ENCODE measurements at places on chromosomes 16 and 17. TPM values are rescaled to one million over a fixed set of nuclear protein-coding genes. Genes with fewer than 3 reads are reported as not detected.

The CEMP1 gene
- total RNA-seq, result not detected

- DNase-seq, result no peak
These were observed 10.2 kb upstream of the FBF1 start for GRCh38 chr17:75950855-75951554.

DNA sequence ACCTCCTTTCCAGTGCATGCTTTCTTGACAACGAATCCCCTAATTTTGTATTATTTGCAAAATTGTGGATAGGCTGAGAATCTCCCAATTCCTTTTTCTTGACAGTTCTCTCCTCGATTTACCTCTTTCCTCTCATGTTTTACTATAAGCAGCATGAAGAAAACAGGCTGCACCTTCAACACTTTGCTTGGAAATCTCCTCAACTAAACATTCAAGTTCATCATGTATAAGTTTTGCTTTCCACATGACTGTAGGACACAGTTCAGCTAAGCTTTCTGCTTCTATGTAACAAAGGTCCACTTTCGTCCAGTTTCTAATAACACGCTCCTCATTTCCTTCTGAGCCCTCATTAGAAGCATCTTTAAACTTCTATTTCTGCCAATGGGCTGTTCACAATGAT lies 199.0 kb upstream of the NLRP1 start:
- DNase-seq, result no peak

GRCh38 chr16:27340654-27341053 lies 26.9 kb downstream of the IL4R start:
- DNase-seq, result no peak

The SOST gene
- total RNA-seq, result not detected

DNA sequence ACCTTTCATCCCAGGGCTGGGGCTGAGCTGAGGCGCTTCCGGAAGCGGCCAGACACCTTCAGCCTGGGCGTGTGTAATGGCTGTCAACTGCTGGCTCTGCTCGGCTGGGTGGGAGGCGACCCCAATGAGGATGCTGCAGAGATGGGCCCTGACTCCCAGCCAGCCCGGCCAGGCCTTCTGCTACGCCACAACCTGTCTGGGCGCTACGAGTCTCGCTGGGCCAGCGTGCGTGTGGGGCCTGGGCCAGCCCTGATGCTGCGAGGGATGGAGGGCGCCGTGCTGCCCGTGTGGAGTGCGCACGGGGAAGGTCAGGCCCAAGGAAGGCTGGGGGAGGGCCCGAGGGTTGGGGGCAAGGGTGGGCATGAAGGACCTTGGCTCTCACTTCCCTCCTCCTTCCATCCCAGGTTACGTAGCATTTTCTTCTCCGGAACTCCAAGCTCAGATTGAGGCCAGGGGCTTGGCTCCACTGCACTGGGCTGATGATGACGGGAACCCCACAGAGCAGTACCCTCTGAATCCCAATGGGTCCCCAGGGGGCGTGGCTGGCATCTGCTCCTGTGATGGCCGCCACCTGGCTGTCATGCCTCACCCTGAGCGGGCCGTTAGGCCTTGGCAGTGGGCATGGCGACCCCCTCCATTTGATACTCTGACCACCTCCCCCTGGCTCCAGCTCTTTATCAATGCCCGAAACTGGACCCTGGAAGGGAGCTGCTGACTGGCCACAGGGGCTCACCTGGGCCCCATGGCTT lies 19.6 kb downstream of the PFAS start:
- DNase-seq, result no peak

The SLC6A4 gene
- 0.98 TPM for total RNA-seq

DNA sequence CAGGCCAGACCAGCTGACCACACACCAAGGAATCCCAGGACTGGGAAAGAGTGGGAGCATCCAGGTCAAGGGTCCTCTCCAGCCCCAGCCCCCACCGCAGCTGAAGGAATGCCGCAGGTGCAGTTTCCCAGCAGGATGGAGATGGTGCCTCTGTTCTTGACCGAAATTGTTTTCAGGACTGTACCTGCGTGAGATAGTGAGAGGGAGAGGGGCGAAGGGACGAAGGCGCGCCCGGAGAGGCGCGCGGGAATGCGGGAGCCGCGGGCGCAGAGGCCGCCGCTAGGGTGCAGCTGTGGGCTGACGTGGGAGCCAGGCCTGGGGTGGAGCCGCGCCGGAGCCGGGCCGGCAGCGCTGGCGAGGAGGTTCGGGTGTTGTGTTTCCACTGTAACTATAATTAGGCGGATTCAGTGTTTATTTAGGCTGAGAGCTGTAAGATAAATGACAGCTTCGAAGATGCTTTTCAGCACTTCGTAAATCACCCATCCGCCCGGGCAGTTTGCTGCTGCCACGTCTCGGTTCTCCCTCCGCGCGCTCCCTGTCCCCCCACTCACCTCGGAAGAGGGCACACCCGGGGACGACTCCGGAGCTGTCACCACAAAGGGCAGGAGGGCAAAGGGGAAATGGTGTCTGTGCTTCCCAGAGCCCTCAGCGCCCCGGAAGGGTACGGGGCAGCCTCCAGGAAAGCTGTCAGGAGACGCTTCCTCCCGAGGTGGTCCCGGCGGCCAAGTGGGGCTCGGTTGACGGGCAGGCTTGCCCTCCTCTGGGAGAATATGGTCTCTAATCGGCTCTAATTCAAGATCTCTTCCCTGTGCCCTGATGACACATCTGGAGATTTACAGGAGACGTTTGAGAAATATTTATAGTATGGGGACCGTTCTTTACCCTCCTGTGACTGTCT lies 38.2 kb downstream of the HOXB1 start:
- DNase-seq, result no peak

The LGALS9B gene
- 0.98 TPM for total RNA-seq

- DNase-seq, result no peak
These were observed 10.1 kb downstream of the FUS start for GRCh38 chr16:31190061-31190460.

DNA sequence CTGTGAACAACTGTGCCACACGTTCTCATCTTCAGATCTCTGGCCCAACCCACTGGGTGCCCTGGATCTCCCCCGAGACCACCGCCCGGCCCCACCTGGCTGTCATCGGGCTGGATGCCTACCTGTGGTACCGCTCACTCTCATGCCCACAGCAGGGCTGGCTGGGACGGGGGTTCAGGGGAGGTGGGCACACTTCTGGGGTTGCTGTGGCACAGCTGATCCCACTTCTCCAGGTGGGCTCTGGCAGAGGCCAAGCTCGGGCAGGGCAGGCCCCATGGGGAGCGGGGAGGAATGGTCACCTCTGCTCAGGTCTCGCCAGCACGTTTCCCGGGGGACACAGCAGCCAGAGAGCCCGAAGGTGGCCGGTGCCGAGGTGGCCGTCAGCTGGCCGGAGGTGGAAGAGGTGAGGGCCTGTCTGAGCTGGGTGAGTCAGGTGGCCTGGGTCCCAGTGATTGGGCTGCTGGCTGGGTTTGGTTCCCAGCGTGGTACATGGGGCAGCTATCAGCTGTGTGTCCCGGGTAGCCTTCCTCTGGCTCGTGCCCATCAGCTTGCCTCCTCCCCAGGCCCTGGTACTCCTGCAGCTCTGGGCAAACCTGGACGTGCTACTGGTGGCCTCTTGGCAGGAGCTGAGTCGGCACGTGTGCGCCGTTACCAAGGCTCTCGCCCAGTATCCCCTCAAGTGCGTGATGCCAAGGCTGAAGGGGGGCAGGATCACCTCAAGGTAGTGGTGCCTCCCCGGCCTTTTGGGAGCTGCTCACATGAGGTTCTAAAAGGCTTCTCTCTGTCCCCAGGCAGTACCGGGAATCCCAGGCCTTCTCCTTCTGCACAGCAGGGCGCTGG lies 2.3 kb upstream of the MRPS34 start:
- no peak for DNase-seq

DNA sequence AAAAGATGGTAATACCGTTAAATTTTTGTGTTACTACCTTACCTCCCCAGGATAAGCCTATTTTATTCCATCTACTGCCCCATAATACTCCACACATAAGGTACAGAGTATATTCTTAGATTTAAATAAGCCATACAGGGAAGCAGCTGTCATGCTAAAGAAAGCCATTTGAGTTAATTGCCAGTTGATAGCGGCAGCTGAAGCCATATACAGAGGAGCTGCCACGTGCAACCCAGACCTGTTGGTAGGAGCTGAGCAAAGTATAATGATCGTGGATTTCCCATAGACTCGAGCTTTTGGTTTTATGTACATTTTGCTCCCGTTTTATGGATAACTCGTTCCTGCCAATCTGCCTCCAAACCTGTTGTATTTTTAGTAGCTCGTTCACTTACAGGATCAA lies 12.0 kb downstream of the CPSF4L start:
- no peak for DNase-seq

The NPIPB9 gene
- total RNA-seq, result not detected

- DNase-seq, result no peak
These were observed 1.5 kb downstream of the TPSG1 start for GRCh38 chr16:1223355-1224214.

DNA sequence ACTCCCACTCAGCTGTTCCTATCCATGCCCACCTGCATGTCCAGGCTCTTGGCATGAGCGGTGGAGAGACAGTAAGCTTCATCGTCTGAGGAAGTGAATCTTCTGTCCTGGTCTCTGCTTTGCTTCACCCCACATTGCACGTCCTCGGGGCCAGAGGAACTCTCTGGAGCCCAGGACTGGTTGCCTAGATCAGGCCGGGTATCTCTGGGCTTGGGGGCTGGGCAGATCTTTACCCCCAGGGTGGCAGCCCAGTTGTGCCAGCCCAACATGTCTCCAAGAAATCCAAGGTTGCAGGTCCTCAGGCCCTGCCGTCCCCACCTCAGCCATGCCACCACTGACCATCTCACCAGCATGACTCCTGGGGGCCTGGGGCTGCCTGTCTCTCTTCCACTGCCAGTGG lies 58.3 kb downstream of the BEAN1 start:
- DNase-seq, result no peak

- DNase-seq, result no peak
These were observed 53.8 kb upstream of the CACNG5 start for GRCh38 chr17:66781135-66781534.

The SMIM36 gene
- total RNA-seq, result not detected

DNA sequence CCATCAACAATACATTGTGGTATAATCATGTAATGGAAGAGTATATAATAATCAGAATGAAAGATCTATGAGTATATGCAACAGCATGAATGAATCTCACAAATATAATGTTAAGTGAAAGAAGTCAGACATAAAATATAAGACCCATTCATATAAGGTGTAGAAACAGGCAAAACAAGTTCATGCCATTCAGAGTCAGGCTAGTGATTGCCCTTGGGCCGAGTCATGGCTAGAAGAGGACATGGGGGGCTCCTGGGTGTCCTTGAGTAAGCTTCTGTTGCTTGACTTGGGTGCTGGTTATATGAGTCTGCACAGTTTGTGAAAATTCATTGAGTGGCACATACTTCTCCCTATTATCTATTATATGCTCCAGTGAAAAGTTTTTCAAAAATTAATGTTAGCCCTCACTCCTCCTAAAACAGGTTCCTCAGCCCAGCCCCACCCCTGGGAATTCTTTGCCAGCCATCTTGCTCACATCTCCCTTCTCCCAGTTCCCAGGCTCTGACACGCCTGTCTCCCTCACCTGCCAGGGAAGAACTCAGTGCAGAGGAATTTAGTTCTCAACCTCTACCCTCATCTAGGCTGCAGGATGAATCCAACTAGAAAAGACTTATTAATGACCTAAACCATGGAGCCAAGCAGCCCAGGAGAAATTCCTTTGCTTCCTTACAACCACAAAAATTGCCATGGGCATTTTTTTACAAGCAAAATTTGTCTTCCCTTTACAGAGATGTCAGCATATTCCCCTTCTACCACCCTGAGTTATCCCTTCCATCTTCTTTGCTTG lies 52.4 kb upstream of the NFAT5 start:
- DNase-seq, result no peak

DNA sequence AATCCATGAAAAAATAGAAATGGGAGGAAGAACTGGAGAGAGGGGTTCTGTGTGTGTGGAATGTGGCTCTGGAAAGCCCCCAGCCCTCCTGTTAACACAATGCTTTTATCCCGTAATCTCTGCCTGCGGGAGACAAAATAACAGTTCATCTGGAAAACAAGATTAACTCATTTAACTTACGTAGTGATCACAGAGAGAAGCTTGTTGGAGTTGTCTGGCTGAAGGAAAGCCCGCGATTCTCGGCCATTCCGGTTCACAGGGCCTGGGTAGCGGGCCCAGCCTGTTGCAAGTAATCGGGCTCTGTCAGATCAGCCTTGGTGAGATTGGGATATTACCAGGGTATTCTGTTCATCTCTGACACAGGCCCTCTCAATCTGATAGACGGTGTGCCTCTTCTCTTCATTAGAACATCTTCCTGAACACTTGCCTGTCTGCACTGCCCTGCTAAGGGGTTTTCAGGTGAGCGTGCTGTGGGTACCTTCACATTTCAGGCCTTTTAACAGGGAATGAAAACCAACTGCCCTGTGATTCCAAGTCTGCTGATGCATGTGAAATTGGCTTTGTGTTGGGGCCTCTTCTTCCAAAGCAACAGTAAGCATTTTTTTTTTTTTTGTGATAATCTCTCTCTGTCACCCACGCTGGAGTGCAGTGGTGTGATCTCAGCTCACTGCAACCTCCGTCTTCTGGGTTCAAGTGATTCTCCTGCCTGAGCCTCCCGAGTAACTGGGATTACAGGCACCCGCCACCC lies 609.9 kb downstream of the WWOX start:
- no peak for DNase-seq

GRCh38 chr17:17304521-17304985 lies 1.4 kb downstream of the NT5M start:
- no peak for DNase-seq

The SPATA22 gene
- total RNA-seq, result not detected

DNA sequence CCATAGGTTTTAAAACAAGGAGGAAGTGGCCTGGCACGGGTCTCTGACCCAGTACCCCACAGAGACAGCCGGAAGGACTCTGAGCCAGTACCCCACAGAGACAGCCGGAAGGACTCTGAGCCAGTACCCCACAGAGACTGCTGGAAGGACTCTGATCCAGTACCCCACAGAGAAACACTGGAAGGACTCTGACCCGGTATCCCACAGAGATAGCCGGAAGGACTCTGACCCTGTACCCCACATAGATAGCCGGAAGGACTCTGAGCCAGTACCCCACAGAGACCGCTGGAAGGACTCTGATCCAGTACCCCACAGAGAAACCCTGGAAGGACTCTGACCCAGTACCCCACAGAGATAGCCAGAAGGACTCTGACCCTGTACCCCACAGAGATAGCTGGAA lies 49.0 kb downstream of the TRARG1 start:
- no peak for DNase-seq
